ENCODE measurements at places on chromosomes 16 and 17.

GRCh38 chr16:85735225-85735635 is 15.7 kb downstream of the C16orf74 start:
- peak; percentile 48 for DNase-seq

DNA sequence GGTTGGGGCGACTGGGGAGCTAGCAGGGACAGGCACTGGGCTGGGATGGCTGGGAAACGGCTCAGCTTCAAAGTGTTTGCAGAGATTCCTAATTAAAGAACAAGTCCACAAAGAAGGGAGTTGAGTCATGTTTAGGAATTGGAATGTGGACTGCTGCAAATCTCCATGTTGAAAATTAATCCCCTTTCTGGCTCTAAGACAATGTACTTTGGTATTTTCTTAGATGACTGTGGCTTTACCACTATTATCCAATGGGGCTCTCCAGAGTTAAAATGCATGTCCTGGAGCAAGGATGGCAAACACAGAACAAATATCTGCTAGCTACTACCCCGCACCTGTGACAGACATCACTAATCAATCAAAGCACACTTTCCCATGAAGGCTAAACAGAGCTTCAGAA is 22.2 kb upstream of the WSCD1 start:
- no peak for DNase-seq

GRCh38 chr16:69520800-69521602 is 44.8 kb upstream of the NFAT5 start:
- no peak for DNase-seq

DNA sequence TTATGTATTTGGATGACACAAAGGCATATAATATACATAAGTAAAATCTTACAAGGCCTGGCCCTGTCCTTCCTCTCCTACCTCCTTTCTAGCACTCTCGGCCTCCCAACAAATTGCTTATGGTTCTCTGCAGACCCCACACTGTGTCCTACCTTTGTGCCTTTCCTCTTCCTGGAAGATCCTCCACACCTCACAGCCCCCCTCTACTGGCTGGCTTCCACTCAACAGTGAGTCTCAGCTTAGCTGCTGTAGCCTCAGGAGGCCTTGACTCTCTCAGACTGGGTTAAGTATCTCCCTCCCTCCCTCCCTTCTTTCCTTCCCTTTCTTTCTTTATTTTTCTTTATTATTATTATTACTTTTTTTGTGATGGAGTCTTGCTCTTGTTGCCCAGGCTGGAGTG is 8.3 kb upstream of the SLC52A1 start:
- DNase-seq, result no peak

GRCh38 chr16:49315602-49316001 is 34.0 kb upstream of the CBLN1 start:
- no peak for DNase-seq

DNA sequence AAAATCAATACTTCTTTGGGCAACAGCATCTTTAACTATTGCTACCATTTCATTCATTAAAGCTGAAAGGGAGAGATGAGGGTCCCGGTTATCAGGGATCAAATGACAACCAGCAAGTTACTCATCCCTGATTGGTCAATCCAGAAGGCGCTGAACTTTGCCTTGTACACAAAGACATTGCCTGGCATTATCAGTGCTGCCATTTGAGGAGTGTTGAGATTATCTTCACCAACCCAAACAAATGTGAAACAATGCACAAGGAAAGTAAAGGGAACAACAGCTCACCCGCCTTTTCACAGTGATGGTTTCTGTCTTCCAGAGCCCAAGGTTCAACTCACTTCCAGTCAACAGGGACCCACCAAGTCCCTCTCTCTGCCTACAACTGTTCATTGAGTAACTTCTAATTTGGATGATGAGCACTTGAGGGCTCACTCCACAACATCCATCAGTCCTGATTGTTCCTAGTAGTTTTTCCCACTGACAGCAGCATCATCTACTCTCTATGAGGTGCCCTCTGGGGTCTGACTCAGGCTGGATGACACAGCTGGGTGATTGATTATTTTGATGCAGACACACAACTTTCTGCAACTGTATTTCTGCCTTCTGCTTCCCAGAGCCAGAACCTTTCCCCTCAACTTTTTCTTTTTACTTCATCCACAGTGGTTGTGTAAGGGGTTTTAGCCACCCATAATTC is 32.0 kb downstream of the LYRM9 start:
- DNase-seq, result no peak

- DNase-seq, result no peak
These were observed 17.3 kb upstream of the MYO1D start for GRCh38 chr17:32894245-32894644.

GRCh38 chr17:6064868-6065267 is 5.3 kb upstream of the WSCD1 start:
- DNase-seq, result no peak

DNA sequence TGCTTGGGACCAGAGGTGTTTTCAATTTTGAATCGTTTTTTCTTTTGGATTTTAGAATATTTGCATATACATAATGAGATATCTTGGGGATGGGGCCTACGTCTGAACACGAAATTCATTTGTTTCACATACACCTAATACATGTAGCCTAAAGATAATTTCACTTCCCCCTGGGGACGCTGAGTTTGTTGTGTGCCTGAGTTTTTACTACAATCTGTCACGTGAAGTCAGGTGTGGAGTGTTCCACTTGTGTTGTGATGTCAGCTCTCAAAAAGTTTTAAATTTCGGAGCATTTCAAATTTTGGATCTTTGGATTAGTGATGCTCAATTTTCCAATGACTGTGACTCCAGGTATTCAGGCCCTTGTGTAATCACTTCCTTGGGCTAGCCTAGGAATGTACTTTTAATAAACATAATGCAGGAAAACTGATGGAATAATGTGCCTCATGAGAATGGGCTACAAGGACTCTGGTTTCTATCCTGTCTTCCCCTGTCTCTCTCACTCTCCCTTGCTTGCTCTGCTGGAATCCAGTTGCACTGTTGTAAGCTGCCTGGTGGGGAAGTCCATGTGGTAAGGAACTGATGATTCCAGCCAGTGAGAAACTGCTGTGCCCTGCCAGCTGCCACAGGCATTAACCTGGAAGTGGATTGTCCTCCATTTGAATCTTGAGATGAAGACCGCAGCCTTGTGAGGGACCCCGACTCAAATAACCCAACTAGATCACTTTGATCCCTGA is 403.8 kb downstream of the SHISA9 start:
- no peak for DNase-seq

- DNase-seq, result peak; percentile 54
These were observed 21.1 kb downstream of the NPTX1 start for GRCh38 chr17:80455336-80455710.

- no peak for DNase-seq
These were observed 16.6 kb upstream of the CRISPLD2 start for GRCh38 chr16:84803146-84803545.

GRCh38 chr16:72126429-72126765 is 32.8 kb downstream of the DHX38 start:
- DNase-seq, result no peak

- DNase-seq, result no peak
These were observed 32.8 kb upstream of the RCVRN start for GRCh38 chr17:9937901-9938300.

GRCh38 chr16:22726868-22727267 is 87.1 kb upstream of the HS3ST2 start:
- DNase-seq, result no peak

GRCh38 chr16:53937161-53937880 is 233.4 kb downstream of the FTO start:
- no peak for DNase-seq

DNA sequence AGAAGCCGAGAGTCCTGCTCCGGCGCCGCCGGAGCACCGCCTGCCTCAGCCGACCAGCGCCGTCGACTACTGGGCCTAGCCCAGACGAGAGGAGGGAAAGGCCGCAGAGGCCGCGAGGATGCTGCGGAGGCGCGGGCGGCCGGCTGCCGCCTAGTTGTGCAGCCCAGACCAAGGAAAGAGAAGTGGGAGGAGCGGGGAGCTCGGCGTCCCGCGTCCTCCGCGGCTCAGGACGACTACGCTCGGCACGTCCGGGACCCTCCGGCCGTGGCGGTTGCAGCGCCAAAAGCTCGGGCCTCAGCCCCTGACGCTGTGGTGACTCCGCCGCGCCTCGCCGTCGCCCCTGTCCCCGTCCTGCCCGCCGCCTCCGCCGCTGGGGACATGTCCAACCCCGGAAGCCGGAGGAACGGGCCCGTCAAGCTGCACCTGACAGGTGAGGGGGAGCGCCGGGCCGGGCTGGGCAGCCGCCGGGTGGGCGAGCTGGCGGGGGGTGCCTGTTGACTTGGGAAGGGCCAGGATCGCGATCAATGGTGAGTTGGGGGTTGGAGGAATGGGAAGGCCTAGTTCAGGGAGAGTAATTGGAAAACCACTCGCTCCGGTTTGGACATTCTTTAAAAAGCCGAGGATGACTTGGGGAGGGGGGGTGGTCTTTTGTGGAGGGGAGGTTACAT is 37.7 kb downstream of the RNF135 start:
- DNase-seq, result peak; percentile 37

GRCh38 chr17:81034168-81034777 is 678 bp upstream of the BAIAP2 start:
- no peak for DNase-seq

DNA sequence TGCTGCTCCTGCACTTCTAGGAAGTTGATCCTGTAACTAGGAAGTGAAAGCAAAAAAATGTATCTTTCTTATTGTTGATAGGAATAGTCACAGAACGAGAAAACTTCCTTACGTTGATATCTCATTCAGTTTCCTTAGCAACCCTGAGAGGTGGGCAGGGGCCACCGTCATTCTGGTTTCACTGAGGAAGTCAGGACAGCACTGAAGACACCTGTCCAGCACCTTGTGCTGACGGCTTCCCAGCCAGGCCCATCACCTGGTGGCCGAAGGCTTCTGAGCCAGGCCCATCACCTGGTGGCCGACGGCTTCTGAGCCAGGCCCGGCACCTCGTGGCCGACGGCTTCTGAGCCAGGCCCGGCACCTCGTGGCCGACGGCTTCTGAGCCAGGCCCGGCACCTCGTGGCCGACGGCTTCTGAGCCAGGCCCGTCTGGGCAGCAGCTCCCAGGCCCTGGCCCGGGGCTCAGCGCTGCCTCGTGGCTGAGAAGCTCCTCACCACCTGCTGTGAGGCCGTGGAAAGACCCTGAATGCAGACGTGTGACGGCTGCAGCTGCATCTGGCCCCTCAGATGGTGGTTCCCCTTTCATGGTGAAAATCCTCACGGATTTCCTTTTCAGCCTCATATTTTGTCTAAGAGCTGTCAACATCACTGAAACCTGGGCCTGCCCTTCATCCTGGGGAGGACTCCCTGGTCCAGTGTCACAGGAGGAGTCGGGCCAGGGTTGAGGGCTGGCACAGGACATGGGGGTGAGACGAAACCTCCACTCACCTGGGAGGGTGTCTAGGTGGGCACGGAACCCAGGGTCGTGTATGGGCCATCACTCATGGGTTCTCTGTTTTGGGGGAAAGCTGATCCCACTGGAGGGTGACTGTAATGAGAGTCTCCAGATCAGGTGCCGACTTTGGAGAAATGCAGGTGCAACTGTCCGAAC is 33.0 kb upstream of the ZNF750 start:
- peak; percentile 47 for DNase-seq

- no peak for DNase-seq
These were observed 46.1 kb upstream of the NLRP1 start for GRCh38 chr17:5630434-5630833.

- no peak for DNase-seq
These were observed 102.0 kb downstream of the ADAMTS18 start for GRCh38 chr16:77332792-77333191.

GRCh38 chr17:64001763-64002529 is 3.8 kb downstream of the PRR29 start:
- DNase-seq, result peak; percentile 32

DNA sequence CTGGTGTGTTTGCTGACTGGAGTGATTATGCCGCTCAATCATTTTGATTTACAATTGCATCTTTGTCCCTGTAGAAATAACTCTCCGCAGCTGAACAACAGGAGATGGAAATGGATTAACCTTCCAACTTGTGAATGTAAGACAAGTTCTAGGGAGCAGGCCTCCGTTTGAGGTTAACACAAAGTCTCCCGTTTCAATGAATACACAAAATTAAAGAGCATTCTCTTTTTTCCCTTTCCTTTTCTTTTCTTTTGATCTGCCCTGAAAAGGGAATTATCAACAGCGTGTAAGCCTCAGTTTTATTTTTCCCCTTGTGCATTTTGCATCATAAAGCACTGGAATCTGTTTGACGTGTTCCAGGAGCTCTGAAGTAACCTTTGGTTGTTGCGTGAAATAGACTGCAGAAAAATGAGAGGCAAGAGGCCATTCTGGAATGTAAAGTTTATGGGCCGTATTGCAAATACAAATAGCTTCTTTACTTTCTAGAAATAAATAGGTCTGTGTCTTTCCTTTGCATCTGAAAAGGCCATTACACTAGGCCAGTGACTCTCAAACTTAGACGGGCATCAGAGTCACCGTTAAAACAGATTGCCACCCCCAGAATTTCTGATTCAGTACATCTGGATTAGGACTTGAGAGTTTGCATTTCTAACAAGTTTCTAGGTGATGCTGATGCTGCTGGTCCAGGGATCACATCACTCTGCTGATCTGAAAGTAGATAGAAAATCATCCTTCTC is 164.7 kb downstream of the ZNF18 start:
- no peak for DNase-seq

- no peak for DNase-seq
These were observed 9.2 kb downstream of the CCL17 start for GRCh38 chr16:57413733-57414132.

DNA sequence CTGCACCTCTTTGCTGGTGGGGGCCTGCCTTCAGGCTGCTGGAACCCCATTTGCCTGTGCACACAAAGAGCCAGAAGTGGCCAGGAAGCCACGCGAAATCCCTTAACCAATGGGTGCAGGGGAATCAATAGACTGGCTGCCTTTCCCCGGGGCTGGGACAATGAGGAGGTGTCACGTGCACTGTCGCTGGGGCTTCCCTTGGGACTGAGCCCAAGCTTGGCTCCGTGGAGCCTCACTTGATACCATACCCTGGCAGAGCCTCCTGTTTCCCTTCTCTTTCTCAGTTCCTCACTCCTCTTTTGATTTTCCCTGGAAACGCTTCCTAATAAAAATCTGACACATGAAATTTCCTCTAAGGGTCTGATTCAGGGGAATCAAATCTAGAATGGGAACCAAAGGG is 38.8 kb upstream of the C16orf82 start:
- DNase-seq, result no peak

All from CD4-positive, alpha-beta T cell treated with Interferon gamma for 1 hour (primary cell).